Stimulated activated CD4-positive, alpha-beta T cell treated with anti-CD3 and anti-CD28 coated beads, TNF-alpha, amount 100 ng/mL, for 24 hours (primary cell): ENCODE measurements at places on chromosomes 5 and 9.

DNA sequence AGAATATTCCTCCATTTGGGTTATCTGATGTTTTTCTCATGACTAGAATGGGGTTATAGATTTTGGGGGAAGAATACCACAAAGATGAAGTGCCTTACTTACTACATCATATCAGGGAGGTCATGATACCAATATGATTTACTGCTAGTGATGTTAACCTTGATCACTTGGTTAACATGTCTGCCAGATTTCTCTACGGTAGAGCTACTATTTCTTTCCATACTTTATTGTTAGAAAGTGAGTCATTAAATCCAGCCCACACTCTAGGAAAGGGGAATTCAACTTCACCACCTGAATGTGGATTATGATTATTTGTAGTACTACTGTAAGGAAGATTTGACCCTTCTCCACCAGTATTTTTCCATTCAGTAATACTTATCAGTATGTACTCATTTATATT lies 64.7 kb downstream of the UBE2R2 start:
- no peak for DNase-seq

DNA sequence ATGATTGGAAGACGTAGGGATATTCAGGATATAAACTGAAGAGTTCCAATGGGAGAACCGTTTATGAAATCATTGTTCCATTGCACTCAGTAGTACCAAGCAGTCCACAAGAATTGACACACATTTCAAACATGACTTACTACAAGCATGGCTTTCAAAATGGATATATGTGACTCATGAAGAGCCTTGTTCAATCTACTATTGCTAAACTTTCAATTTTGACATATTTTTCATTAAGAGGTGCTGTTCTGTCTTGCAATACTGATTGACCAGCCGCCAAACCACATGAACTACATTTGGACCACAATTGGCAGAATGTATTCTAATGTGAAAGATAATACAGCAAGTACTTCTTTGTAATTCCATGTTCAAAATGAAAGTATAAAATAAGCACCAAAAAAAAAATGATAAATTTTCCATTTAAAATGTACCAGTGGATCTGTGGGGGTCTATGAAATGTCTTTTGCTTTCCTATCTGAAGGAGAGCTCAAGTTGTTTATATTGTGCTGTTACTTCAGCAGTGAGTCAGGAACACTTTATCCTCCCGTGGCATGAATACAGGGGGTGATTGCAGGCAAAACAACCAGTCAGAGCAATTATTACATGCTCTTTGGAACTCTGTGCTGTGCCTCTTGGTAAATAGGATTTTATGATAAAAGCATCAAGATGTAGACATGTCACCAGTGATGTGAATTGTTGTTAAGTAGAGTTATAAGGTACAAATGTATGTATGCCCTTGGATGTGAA lies 366.0 kb downstream of the ARRDC3 start:
- DNase-seq, result no peak

DNA sequence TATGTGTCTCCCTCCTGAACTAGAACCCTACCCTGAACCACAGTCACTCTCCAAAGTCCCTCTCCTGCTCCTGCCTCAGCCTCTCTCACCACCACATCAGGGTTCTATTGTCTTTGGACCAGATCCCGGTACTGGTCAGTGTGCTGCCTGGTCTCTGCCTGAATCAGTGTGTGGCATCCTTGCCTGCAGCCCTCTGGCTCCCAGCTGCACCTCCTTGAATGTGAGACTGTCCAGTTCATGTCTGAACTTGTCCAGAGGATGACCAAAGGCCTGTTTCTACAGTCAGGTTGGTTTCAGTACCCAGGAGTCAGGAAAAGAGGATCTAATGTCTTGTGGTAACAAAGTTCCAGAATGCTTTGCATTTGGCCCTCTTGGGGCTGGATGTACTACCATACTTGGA lies 76.8 kb upstream of the RANBP3L start:
- no peak for DNase-seq

- no peak for DNase-seq
These were observed 52.5 kb upstream of the NKD2 start for GRCh38 chr5:955886-956761.

- DNase-seq, result no peak
These were observed 168.9 kb upstream of the PUM3 start for GRCh38 chr9:3012842-3013241.

DNA sequence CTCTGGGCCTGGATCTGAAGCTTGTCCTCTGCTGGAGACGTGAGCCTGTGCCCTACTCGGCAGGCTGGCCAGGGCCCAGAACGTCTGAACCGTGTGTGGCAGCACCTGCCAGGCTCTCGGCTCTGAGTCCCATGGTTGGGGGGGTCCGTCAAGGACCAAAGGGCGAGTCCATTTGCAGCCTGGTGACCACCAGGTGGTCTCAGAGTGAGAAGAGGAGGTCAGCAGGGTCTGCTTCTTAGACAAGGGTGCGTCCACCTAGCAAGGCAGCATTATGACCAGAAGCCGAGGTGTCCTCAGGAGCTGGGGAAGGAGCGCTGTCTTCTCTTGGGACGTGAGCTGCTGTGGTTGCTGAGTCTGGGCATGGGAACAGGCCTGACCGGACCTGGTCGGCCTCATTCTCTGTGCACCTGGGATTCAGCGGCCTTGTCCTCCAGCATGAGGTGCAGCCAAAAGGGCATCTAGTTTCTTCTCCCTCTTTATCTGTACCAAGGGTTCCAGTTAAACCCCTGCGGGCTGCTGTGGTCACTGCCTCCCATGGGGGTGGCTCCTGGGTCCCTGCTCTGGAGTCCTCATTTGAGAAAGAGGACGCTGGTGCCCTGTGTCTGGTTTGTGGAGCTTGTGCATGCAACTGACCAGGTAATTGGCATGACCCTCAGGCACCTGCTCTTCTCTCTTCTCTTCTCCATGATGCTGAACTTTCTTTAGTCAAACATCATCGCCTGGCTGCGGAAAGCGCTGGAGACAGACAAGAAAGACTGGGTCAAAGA lies 14.4 kb downstream of the EXOC3 start:
- DNase-seq, result no peak

DNA sequence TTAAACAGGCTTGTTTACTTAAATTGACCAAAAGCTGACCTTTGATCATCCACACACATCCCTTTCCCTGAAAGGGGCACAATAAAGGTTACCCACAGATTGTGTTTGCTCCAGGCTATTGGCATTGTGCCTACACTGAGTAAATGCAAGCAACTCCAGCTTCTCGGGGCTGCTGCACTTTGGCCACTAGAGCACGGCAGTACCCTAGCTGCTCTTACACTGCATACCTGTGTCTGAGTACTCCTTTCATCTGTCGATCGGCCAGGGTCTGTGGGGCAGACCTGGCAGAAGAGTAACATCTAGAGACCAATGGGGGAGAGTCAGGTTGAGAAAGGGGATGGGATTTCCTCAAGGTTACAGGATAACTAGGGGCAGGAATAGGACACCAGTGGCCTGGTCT lies 281.9 kb upstream of the NMUR2 start:
- DNase-seq, result no peak

- DNase-seq, result no peak
These were observed 133.8 kb upstream of the MEF2C start for GRCh38 chr5:89016741-89017303.

GRCh38 chr5:34491251-34491620 lies 164.9 kb upstream of the RAI14 start:
- DNase-seq, result no peak

DNA sequence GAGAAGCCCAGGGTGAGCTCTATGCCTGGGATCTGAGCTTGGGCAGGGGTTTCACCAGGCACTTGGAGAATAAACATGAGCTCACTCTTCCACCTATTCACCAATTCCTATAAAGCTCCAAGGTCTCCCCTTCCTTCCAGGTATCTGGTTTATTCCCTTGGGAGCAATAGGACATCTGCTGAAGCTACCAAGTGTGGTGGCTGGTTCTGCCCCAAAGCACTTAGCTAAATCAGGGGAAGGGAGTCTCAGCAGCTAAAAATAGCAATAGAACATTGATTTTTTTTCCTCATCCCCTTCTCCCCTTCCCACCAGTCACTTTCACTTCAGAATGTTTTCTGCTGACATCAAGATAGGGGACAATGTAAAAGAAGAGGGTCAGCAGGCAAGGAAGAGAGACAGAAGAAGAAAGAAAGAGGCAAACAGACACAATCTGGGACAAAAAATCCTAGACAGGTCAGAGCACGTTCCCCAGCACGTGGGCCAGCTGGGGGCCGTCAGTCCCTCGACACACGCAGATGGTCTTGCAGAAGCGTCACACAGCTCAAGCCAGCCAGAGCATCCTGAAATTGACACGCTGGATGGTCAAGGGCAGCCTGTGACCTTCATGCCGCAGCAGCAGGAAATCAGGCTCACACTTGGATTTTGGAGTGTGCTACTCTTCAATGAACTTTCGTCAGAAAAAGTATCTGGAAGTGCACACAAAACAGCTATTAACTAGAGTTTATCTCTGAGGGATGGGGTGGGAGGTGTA lies 176.0 kb downstream of the ZNF608 start:
- DNase-seq, result no peak

DNA sequence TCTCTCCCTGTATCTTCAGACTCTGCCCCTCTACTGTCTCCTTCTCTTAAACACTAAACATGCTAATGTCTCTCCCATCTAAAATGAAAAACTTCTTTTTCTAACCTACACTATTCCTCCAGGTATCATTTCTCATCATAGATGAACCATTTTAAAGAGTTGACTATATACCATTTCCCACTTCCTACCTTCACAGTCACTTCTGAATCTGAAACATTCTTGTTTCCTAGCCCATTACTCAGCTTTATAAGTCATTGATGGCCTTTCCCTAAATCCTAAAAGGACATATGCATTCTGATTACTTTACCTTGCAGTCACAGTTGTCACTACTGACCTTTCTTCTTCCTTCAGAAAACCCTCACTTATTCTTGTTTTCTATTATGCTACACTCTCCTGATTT lies 118.2 kb downstream of the SSBP2 start:
- no peak for DNase-seq

DNA sequence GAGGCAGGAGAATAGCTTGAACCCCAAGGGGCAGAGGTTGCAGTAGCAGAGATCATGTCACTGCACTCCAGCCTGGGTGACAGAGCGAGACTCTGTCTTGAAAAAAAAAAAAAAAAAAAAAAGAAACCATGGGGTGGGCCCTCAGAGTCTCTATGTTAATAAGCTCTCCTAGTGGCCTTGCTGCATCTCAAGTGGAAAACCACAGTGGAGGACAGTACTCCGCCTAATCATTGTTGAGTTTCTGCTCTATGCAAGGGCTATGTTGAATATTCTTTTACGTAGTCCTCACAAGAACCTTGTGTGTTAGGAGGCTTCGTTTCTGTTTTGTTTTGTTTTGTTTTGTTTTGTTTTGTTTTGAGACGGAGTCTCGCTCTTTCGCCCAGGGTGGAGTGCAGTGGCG lies 48.9 kb downstream of the TJP2 start:
- no peak for DNase-seq

- DNase-seq, result no peak
These were observed 33.4 kb downstream of the CREBRF start for GRCh38 chr5:173089581-173089980.

DNA sequence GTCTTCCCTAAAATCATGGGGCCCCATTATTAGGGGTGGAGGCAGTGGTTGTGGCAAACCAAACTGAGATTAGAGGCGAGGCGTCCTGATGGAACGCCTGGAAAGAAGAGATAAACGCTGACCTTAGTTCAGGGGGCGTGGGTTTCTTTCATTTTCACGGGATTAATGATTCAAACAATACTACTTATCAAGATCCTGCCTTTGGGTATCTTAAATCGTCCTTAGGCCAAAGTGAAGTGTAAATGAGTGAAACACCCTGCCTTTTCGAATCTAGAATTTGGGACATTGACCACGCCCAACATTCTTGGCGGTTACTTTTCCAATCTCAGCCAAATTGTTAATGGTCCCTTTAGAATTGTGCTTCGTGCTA lies 1.0 kb upstream of the UBTD2 start:
- no peak for DNase-seq
